ENCODE measurements at places on chromosomes 1 and 21.
A peak's percentile ranks its signal among the peaks of the same experiment; 100 is the strongest.

- DNase-seq = no peak
Measured at GRCh38 chr1:17550729-17551584, 11.5 kb downstream of the ARHGEF10L start.

GRCh38 chr21:18274370-18274769 lies 29.7 kb downstream of the CHODL start:
- no peak for DNase-seq

GRCh38 chr1:179080866-179081686 lies 794 bp upstream of the TOR3A start:
- no peak for DNase-seq

DNA sequence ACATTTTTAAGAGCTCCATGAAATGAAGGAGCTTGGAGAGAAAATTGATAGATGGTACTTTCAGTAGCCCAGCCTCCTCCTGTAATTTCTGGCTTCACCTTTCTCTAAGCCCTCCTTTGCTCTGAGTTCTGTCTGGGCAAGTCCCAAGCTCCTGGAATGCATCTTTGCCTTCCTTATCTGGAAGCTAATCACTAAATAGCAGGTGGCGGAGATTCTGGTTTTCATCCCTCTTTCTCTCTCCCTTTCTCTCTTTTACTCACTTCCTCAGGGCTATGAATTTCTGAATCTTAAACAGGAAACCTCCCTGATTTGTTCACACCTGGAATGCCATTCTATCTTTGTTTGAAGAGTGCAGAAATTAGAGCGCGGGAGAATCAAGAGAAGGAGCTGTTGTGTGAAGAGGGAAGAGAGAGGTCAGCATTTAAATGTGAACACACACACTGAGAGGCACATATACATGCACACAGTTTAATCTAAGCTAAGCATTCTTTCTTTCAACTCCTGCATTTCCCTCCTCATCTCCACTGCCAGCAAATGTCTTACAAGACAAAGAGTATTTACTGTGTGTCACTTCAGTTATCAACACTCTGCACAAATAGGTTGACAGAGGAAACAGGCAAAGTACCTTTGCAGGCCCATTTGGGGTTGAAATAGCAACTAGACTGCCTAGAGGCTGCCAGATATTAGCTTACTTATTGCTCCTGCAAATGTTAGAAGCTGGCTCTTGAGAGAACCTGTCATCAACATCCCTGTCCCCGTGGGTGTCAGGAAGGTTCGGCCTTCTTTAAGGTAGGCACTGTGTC lies 199.4 kb upstream of the CAMK1G start:
- no peak for DNase-seq

DNA sequence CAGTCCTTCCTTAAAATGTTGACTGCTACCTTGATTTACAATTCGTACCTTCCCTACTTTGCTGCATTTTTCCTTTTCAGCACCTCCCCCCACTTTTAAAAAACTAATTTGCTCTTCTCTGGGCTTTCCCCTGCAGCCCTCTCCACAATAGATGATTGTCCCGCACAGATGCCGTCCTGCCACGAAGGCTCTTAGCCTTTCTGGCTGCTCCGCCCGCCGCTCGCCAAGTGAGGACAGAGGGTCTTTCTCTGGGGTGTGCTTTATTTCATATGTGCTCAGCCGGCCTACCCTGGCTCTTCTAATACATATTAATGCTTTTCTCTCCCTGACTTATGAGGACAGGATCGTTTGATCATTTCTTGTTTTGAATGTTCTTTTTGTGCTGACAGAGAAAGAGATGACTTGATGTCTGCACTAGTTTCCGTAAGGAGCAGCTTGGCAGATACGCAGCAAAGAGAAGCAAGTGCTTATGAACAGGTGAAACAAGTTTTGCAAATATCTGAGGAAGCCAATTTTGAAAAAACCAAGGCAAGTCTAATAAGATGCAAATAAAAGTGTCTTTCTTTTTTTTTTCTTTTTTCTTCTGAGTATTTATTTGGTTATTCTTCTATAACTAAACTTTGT lies 60.6 kb downstream of the SDCCAG8 start:
- no peak for DNase-seq

DNA sequence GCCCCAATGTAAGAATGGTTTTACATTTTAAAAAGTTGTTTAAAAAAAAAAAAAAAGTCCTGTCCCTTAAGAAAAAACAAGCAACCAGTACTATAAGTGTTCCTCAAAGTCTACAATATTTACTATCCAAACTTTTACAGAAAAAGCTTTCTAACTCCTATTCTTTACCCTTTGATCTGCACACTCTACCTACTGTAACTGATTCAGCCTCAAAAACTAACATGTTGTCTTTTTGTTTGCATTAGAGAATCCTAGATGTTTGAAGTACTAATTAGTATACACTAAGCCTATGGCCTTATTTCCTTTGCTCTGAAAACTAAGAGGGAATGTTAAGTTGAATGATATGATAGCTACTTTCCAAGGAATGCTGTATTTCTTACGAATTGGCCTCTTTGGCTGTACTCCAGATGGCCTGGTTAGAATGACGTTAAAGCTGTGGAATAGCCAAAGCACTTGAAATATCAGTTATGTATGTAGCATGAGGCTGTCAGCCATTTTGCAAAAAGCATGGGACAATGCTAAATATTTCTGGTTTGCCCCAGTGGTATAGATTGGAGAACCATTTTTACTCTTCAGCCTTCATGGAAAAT lies 234.8 kb downstream of the GPR52 start:
- DNase-seq = no peak

DNA sequence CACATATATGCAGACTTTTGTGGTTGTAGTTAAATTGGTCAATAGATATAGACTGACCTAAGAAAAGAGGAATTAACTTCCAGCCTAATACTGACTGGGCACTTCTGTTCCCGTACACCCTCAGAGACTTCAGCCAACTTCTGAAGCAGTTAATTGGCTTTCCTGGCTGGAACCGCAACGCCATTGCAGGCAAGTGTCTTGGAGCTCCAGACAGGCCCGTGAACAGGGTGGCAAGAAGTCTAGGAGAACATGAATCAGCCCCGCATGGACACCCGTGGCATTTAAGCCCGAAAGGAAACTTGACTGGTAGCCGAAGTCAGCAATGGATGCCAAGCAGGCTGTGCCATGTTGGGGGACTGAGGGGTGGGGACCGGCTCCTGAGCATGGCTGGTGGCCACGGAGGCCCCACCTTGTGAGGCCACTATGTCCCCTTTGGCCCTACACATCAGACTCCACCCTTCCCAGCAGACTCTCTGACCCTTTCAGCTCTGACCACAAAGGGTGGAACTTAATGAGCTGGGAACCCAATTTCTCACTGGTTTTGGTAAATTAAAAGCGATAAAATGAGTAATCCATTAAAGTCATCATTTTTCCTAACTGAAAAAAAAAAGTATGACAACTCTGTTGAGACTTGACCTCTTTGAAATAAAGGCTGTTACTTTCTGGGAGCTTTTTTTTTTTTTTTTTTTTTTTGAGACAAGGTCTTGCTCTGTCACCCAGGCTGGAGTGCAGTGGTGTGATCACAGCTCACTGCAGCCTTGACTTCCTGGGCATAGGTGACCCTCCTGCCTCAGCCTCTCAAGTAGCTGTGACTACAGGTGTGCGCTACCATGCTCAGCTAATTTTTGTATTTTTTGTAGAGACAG lies 54.1 kb downstream of the RUNX1 start:
- DNase-seq = no peak

- DNase-seq = no peak
Measured at GRCh38 chr1:82927753-82928152, 1071.2 kb downstream of the TTLL7 start.

DNA sequence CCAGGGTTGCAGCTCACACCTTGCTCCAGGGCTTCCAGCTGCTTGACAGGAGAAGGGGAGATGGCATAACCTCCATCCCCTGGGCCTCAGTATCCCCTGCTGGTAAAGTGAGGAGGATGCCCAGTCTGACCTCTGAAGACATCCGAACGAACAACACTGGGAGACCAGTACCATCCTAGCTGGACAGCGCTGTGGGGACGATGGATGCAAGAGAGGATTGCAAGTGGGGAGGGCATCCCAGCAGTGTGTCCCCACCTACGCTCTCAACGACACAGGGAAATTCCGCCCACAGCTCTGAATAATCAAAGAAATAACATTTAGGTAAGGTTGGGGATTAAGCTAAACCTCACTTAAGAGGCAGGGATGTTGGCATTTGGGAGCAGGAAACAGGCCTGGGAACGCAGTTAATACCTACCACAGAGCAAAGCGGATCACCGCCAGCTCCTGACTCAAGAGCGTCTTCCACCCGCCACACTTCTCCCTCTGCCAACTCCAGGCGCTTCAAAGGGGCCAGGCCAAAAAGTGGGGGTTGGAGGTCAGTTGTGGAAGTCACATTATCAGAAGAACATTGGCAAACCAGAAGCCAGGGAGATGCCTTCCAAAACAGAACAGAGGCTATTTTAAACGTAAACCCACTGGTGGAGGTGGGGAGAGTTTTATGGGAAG lies 47.6 kb downstream of the SSBP3 start:
- DNase-seq = no peak

- peak; percentile 38 for DNase-seq
Measured at GRCh38 chr1:234844479-234845031, 234.6 kb upstream of the IRF2BP2 start.

- DNase-seq = peak; percentile 77
Measured at GRCh38 chr1:25796811-25797458, 3.1 kb upstream of the SELENON start.

- DNase-seq = no peak
Measured at GRCh38 chr1:204426474-204426873, 14.9 kb upstream of the PPP1R15B start.

DNA sequence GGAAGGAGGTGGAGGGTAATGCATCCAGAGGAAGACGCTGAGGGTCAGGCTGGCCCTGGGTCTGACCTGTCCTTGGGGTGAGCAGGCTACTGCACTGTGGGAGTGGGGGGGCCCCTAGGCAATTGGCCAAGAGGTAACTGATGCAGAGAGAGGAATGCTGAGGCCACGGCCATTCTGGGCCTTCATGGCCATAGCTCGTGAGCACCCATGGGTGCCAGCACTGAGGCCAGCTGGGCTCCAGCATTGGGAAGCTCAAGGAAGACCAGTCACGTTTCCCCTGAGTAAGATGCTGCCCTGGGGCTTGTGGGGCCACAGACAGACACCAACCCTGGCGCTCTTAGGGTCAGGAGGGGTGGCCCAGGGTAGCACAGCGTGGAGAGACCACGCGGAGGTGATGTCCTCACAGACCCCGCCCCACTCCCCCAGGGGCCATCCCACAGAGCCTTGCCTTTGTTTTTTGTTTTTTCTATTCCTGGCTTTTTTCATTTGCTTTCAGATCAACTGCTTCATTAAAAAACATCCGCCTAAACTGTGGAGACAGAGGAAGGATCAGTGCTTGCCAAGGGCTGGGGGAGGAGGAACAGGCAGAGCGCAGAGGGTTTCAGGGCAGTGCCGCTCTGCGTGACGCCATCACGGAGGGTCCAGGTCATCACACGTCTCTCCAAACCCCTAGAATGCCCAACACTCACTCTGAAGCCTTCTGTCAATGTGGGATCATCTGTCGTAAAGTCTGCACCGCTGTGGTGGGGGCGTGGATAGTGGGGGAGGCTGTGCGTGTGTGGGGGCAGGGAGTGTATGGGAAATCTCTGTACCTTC lies 61.1 kb downstream of the SIK1 start:
- DNase-seq = no peak

- DNase-seq = no peak
Measured at GRCh38 chr1:214638997-214639396, 36.0 kb downstream of the CENPF start.

DNA sequence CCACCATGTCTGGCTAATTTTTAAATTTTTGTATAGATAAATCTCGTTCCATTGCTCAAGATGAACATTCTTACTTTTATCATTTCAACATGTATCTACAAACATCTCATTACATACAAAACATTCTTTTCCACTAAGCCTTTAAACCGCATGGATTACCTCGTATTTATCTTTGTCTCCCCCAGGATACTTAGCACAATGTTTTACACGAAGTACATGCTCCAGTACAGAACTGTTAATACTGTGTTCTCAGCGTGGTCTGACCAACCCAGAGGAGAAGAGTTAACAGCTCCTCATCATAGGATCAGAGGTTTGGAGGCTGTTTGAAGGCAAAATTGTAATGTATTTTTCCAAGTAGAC lies 7.4 kb downstream of the PIK3C2B start:
- no peak for DNase-seq
